ENCODE measurements at places on chromosomes 4 and X.

DNA sequence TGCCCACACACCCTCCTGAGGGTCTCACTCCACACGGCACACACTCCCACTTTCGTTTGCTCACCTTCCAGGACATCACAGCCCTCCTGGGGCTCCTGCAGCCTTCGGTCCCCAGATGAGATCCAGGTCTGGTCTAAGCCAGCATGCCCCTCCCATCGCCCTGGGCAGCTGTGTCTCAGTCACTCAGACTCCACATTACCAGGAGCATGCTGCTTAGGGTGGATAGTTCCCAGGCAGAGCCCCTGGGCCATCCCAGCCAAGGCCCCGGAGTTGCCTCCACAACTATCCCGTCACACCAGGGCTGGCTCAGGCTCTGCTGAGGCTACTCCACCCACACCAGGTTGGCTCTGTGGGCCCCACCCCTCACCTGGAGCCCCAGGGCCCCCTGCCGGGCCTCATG, 50.4 kb upstream of the PSAPL1 start:
- no peak for DNase-seq

- no peak for DNase-seq
These were observed 49.4 kb downstream of the ANXA3 start for GRCh38 chr4:78601013-78601412.

DNA sequence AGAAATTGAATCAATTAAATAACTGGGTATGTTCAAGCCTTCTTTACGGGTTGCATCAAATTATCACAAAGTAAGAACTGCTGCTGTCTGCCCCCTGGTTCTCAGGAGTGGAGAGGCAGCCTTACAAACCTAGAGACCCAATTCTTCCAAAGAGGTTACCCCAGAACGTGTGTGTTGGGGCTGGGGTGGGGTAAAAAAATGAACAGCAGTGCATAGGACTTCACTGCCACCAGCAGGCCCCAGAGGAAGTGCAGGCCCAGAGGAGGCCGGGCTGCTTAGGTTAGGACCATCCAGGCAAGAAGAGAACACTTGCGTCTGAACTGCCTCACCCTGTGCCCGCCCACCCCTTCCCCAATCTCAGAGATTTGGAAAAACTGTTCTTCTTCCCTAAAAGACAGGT, 1.5 kb upstream of the NWD2 start:
- DNase-seq, result no peak

DNA sequence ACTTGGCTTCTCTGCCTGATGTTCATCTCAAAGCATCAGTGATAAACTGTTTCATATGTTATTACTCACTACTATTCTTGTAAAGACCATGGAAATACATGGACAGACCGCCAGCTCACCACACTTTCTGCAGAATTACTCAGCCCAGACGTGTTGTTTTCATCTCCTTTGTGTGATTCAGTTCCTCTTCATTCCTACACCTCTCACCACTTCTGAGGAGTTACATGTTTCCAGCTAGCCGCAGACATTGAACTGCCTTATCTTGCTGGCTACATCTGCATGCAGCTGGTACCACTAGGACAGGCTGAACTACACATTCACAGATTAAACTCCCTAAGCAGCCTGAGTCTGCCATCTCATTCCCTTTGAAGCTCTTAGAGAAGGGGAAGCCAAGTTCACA, 443.2 kb upstream of the FGF16 start:
- no peak for DNase-seq

DNA sequence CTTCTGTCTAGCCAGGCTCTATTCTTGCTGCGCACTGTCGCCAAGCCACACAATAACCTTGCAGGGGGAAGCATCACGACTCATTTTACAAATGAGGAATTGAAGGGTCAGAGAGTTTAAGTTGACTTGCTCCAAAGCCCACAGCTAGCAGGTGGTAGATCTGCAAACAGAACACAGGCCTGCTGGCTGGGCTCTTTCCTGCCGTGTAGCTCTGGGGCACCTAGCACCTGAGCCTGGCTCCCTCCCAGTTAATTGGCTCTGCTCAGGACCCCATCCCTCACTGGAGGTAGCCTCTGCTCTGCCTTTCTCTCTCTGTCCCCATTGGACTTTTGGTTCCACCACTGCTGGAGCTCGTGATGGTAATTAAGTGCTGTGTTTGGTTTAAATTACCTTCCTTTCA, 98.5 kb downstream of the NSUN7 start:
- DNase-seq, result no peak

DNA sequence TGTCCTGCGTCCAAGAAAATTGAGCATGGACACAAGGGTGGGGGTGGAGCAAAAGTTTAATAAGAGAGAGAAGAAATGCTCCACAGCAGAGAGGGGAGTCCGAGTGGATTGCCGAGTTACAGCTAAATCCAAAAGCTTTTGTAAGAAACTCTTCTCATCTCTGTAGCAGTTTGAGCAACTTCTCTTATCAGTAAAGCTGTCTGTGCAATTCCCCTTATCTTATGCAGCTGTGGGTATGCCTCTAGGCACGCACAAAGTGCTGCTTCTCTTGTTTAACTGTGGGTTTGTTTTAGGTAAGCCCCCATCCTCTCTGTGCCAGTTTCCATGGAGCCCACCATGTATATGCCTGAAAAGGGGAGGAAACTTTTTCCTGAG, 44.8 kb downstream of the HMGB2 start:
- DNase-seq, result no peak

GRCh38 chrX:123673813-123674212, 59.0 kb downstream of the THOC2 start:
- DNase-seq, result no peak

GRCh38 chr4:168150420-168151050, 58.2 kb downstream of the ANXA10 start:
- no peak for DNase-seq

GRCh38 chr4:85474356-85474755, 594 bp upstream of the ARHGAP24 start:
- DNase-seq, result no peak

DNA sequence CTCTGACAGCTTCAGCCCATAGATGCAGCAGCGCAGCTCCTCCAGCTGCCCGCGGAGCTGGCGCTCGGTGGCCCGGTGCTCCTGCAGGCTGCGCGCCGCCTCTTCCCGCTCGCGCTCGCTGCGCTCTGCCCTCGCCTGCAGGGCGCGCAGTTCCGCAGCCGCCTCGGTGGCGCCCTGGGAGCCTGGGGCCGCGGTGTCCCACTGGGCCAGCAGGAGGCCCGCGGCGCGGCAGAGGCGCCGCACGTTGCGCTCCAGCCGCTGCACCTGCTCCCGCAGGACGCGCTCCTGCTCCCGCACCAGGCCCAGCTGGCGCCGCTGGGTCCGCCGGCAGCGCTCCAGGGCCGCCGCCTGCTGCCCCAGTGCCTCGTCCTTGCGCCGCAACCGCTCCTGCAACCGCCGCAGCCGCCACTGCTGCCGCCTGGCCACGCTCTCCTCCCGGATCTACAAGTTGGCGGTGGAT, 10.1 kb downstream of the C4orf50 start:
- DNase-seq, result no peak

GRCh38 chr4:121791481-121791880, 9.6 kb upstream of the EXOSC9 start:
- no peak for DNase-seq

DNA sequence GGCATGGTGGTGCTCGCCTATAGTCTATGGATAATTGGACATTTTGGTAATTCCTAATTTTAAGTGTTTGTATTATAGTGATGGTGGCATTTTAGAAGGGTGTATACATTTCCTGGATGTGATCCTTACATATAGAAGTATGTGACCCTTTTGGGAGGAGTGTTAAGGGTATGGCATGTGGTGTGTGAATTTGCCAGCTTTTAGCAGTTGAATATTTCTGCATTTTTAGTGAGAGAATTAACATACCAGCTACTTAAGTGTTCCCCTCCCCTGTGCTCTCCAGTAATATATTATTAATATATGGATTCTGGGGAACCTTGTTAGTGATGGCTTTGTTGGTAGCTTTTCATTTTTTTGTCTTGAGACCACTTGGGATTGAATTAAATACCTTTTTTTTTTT, 55.3 kb downstream of the STAG2 start:
- no peak for DNase-seq

- no peak for DNase-seq
These were observed 7.5 kb upstream of the LHFPL1 start for GRCh38 chrX:112687189-112687691.

DNA sequence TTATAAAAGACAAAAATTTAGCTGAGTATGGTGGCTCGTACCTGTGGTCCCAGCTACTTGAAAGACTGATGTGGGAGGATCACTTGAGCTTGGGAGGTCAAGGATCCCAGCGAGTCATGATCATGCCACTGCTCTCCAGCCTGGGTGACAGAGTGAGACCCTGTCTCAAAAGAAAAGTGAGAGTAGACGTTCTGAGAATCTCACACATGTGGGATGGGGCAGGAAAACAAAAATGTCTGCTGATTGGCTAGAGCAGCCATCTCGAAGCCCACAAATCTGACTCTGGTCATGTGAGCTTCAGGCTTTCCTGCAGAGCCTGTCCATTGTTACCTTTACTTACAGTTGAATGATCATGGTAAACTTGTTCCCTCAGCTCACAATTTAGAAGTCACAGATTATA, 23.1 kb upstream of the SLC9A7 start:
- no peak for DNase-seq

- DNase-seq, result no peak
These were observed 225.9 kb downstream of the AFAP1 start for GRCh38 chr4:7713757-7714156.

GRCh38 chr4:47462799-47463234, 685 bp downstream of the COMMD8 start:
- DNase-seq, result no peak

DNA sequence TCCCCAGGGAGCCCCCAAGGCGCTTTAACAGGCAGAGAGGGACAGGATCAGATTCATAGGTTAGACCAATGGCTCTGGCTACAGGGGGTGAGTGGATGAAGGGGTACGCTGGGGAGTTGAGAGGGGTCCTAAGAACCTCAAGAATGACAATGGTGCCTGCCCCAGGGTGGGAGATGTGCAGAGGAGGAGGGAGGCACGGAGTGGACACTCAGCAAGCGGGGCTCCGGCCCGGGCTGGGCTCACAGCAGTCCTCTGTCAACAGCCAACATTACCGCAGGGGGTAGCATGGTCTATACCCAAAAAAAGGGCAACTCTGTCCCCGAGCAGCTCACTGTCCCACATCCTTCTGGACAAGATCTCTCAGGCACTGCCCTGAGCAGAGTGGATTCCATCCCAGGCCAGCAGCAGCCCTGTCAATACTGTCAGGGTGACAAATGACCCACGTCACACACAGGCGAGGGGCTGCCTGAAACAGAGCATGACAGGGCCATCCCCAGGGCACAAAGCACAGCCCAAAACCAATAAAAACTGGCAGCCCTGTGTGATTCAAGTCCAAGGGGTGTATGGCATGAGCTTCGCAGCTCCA, 47.7 kb upstream of the PPP2R2C start:
- DNase-seq, result no peak

GRCh38 chrX:152343306-152343705, 107.8 kb downstream of the GABRA3 start:
- DNase-seq, result no peak

DNA sequence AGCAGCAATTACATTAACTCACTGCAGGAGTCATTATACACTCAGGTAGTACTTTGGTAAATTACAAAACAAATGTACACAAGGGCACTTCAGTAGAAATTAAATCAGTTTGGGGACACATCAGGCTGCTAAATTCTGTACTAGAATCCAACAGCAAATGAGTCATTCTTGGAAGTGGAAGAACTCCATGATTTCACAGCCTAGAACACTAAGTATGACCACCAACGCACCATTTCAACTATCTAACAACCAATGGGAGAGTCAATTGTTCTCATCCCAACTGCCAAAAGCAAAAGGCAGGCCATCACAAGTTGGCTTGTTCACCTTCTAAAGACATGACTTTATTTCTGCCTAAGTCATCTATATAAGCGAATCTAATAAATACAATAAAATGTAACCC, 26.6 kb downstream of the PPM1K start:
- DNase-seq, result no peak

- DNase-seq, result no peak
These were observed 77.6 kb downstream of the MXRA5 start for GRCh38 chrX:3268829-3269228.

GRCh38 chrX:132025041-132025440, 1.9 kb downstream of the STK26 start:
- no peak for DNase-seq

- DNase-seq, result no peak
These were observed 147.1 kb downstream of the NHS start for GRCh38 chrX:17521871-17522693.

DNA sequence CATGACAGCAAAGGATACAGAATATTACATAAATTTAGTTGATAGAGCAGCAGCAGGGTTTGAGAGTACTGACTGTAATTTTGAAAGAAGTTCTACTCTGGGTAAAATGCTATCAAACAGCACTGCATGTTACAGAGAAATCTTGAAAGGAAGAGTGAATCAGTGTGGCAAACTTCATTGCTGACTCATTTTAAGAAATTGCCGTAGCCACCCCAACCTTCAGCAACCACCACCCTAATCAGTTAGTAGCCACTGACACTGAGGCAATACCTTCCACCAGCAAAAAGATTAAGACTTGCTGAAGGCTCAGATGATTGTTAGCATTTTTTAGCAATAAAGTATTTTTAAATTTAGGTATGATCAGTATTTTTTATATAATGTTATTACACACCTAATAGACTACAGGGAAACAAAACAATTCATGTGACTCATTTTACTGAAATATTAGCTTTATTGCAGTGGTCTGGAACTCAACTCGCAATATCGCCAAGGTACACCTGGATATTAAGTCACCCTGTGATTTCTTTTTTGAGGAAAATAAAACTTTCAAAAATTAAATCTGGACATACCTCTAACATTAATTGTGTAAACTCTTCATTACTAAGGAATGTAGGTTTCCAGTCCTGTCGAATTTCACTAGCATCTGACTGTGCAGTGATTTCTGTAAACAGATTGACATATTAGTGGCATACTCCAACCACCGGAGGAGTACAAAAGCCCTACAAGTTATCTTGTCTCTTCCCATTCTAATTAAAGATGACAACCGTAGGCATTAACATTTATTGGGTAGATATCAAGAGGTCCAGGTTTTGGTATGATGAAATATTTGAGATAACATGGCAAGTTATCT, 71.1 kb downstream of the CLOCK start:
- no peak for DNase-seq

GRCh38 chr4:156786713-156787112, 184.9 kb downstream of the PDGFC start:
- no peak for DNase-seq

GRCh38 chr4:156255230-156256007, 301.8 kb upstream of the CTSO start:
- no peak for DNase-seq
